ENCODE measurements at places on chromosomes 16 and 17. TPM values are rescaled to one million over a fixed set of nuclear protein-coding genes. Genes with fewer than 3 reads are reported as not detected.
A peak's percentile ranks its signal among the peaks of the same experiment; 100 is the strongest.

ITGA2B gene
- 3.9 TPM for total RNA-seq

- peak; percentile 9 for DNase-seq
Measured at GRCh38 chr16:8852534-8852933, 16.3 kb downstream of the CARHSP1 start.

SOX9 gene
- 21.5 TPM for total RNA-seq

DNA sequence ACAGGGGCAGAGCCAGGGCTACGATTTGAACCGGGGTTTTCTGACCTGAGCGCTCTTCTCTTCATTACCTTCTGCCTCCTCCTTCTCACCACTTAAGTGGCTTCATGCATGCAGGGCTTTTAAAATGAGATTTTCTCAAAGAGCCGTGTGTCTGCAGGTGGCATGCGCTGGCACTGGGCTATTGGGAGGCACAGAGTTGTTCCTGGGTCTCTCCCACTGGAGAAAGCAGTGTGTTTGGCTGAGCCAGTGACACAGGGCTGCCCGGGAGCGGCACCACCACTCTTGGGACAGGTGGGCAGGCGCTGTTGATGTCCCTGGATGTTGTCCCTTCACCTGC, 218.8 kb upstream of the CHMP6 start:
- DNase-seq = no peak

DNA sequence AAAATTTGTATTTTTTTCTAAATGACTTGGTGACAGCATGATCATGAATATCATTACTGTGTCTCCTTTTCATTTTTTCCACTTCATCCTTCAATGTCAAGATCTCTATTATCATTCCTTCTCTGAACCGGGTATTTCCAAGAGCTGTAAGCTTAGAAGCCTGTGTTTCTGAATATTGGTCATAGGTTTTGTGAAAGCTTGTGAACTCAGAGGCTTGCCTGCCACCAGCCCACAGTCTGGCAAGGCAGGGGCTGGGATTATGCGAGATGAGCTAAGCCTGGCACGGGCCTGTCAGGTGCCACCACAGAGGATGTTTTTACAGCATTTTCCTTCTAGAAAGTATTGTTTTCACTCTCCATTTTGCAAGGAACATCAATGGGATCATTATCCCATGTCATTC, 92.8 kb downstream of the MYH10 start:
- no peak for DNase-seq
